Brain microvascular endothelial cell (primary cell): ENCODE measurements at places on chromosomes 12 and 14.

DNA sequence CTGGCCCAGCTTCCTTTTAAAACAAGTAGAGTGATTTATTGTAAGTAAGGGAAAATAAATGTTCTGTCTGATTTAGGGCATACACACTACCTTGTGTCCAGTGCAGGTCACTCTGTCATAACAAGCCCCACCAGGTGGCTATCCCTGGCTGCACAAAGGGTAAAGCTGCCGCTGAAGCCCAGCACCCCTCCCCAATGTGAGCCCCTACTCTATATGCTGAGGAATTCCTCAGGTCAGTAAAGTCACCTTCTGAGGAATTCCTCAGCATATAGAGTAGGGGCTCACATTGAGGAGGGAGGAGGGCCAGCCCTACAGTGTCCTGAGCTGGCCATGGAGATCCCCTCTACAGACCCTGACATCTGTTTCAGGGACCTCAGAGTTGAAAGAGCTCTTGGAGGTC is 67.2 kb downstream of the TBC1D30 start:
- no peak for DNase-seq

DNA sequence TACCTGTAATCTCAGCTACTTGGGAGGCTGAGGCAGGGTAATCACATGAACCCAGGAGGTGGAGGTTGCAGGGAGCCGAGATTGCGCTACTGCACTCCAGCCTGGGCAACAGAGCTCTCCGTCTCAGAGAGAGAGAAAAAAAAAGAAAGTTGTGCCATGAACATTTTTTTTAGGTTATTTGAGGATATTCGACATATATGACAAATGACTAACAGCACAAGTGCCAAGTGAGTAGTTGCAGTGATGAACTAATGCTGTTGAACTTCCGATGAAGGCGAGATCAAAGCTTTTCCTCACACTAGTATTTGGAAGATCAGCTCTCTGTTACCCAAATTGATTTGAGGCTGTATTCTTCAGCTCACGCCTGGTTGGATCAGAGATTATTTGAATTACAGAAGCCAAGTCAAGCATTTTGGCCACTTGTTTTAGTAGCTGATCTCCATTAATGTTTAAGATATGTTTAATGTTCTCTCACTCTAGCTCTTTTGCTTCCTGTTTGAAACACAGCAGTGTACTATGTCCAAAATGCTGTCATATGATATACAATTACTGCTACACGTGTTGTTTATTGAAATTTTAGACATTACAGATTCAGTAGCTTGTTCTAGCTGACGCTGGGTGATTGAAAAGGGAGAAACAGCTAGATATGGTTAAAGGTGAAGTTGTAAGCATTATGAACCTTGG is 43.4 kb downstream of the WDR20 start:
- DNase-seq = peak; percentile 20

GRCh38 chr14:79473651-79474050 is 737.7 kb downstream of the DIO2 start:
- no peak for DNase-seq

DNA sequence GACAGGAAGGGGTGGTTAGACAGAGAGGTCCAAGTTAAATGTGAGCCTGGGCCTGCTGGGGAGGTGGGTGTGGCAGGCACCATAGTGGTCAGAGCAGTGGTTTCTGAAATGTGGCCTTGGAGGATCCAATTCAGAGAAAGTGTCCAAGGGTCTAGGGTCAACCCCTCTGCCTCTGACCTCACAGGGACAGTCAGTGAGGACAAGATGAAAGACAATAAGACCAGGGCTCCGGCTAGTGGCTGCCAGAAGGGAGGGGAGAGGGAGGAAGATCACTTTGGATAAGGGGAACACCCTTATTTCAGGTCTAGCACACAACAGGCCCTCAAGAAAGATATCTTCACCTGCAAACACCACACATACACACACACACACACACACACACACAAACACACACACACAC is 335.1 kb downstream of the MED13L start:
- no peak for DNase-seq

DNA sequence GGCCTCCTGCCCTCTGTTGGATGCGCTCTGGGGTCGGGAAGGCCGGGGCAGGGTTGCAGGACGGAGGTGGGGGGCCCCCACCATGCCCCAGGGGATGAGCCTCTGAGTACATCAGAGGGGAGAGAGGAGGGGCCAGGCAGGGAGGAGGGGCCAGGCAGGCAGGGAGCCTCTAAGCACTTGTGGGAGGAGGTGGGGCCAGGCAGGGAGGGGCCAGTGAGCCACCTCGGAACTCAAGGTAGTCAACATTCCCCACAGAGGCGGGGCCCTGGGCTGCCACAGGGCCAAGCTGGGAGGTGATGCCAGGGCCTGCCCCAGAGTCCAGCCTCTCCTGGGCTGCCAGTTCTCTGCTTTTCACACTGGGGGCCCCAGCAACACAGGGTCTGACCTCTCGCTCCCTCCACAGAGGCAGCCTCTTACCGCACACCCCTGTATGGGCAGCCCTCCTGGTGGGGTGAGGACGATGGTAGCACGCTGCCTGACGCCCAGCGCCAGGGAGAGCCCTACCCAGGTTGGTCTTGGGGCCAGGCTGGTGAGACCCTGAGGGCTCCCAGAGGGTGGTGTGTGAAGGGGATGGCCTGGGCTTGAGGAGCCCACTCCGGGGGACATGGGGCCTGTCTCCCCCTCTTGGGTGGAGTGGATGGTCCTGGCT is 17.4 kb downstream of the CEP170B start:
- DNase-seq = no peak

DNA sequence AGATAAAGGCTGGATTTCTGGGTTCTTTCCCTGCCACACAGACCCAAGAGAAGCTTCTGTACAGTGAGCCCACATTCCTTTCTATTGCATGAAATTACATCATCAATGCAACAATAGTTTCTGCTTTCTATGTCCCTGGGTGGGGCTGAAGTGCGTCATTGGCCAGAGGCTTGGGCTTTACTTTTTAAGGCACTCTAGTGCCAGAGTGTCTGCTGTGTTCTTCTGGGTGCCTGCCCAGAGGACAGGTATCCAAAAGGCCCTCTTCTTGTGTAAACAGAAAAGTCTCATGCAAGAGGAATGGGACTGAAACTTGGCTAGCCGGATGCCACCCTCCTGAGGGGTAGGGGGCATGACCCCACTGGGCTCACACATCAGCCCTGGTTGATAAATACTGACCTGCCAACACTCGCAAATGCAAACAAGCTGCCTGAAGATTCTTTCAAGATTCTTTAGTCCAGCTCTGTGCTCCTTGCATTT is 5.9 kb downstream of the KRT86 start:
- DNase-seq = peak; percentile 83

DNA sequence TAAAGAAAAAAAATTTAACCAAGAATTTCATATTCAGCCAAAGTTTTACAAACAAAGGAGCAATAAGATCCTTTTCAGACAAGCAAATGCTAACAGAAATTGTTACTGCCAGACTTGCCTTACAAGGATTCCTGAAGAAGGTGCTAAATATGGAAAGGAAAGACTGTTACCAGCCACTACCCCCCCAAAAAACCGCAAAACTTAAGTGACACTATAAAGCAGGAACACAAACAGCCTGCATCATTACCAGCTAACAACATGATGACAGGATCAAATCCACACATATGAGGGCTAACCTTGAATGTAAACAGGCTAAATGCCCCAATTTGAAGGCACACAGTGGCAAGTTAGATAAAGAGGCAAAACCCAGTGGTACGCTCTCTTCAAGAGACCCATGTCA is 55.7 kb downstream of the APOBEC1 start:
- DNase-seq = no peak

DNA sequence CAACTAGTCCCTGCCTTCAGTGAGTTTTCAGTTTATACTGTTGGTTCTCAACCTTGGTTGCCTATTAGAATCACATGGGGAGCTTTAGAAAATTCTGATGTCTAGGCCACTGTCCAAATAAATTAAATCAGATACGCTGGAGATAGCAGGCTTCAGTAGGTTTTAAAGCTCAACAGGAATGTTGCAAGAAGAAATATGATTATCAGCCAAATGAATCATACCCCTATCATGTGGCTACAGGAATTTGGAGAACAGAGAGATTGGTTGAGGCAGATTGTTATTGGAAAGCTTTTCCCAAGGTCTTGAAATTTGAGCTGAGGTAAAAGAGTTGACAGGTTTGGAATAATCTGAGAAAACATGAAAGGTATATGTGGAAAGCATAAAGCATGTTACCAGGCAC is 125.3 kb downstream of the WIF1 start:
- no peak for DNase-seq

- no peak for DNase-seq
Measured at GRCh38 chr14:100086361-100086760, 21.1 kb downstream of the EVL start.

DNA sequence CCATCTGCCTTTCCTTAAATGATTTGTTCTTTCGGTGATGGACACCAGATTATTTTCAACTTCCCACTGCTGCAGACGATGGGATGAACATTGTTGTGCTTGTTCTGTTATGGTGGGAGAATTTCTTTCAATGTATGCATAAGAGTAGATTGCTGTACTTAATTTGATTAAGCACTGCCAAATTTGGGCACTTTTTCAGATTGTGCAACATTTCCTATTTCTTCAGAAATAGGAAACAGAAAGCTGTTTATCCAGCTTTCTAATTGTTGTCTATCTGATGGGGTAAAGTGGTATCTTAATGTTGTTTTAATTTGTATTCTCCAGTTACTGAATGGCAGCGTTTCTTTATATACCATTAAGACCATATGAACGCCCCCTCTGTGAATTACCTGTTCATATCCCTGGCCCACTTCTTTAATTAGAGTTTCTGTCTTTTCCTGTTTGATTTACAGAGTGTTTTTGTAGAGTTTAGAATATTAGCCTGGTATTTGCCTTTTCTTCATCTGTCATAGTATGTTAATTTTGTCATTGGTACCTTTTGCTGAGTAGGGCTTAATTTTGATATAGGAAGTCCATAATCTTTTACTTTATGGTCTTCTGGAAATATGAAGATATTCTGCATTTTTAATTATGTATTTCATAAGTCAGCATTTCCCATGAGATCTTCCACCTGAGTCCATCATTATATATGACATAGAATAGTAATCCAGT is 59.6 kb downstream of the DIP2B start:
- DNase-seq = no peak

- no peak for DNase-seq
Measured at GRCh38 chr14:38731962-38732361, 371.1 kb downstream of the SEC23A start.

GRCh38 chr12:19002216-19002615 is 127.3 kb upstream of the PLEKHA5 start:
- no peak for DNase-seq

DNA sequence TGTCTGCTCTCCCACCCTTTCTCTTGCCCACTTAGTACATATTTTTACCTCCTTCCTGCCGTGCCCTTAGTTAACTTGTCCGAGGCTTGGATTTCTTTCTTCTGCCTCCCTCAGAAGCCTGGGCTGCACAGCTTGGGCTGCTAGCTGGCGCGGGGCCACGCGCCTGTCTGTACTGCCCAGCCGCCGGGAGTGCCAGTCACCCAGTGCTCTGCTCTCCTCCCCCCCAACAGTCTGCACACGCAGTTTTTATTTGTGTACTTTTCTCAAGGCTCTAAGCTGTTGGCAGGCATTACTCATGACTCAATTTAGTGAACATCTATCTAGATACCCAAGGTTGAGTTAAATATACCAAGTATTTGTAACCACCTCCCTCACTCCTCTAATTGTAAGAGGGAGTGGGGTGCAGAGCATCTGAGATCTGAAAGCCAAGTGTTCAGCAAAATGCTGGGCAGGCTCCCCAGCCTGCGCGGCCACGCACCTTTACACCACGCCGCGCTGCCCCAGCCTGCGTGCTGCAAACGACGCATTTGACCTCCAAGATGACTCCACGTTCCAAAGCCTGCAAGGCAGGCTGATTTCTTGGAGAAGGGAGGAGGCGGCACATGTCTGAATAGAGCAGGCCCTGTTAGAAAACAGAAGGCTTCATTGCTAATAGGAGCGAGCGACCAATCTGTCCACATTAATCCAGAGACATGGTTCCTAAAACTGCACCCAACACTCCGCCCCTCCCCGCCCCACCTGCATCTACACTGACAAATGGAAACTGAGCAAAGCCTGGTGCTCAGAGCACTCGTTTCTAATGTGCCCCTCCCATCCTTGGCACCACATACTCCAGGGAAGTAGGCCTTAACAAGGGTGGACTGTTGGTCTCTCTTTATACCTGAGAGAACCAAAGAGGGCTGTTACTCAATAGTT is 18.2 kb upstream of the CACNA2D4 start:
- DNase-seq = peak; percentile 69

- no peak for DNase-seq
Measured at GRCh38 chr12:131323879-131324278, 370.2 kb downstream of the ADGRD1 start.

- DNase-seq = no peak
Measured at GRCh38 chr14:83940253-83940652, 1589.7 kb upstream of the FLRT2 start.

- no peak for DNase-seq
Measured at GRCh38 chr12:5036031-5036430, 7.6 kb upstream of the KCNA5 start.

DNA sequence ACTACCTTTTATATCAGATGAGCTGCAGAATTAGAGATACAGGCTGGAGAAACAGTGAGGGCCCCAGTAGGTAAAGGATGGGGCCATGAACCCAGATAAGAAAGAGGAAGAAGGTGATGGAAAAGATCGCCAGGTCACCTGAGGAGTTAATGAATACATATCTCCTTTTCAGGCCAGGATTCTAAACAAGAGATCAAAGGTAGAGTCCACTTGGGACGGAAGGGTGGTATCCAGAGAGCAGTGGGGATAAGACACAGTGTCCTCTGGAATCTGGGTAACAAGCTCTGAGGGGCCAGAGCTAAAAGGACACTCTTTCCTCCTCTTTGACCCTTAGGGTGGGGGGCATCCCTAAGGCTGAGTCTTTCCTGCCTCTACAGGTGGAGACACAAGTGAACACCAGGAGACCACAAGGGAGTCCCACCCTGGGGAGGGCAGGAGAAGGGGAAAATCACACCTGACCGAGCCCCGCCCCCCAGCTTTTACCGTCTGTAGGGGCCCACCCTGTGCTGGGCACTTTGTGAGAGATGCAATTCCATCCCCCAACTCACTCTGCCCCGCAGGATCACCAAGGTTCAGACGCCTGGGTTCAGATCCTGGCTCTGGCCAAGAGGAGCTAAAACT is 27.3 kb downstream of the SERPINA1 start:
- DNase-seq = no peak
